Activated CD8-positive, alpha-beta memory T cell treated with anti-CD3 and anti-CD28 coated beads, Interleukin-2, amount 50 U/mL, for 48 hours (primary cell): ENCODE measurements at places on chromosomes 11 and 22.
A peak's percentile ranks its signal among the peaks of the same experiment; 100 is the strongest.

DNA sequence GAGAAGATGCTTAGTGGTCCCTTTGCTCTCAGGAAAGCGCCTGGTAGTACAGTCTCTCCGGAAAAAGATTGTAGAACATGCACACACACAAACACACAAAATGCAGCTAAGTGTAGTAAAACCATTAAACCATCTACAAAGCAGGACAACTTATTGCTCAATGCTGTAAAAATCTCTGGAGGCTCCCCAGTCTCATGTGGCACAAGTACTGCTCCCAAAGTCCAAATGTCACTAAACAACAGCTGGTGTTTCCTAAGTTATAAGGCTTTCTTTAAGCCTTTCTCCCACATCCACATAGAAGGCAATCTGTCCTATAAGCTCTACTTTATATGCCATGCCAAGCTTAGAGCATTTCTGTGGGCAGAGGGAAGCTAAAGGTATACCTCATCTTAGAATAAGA lies 32.9 kb downstream of the CDON start:
- DNase-seq = no peak

- DNase-seq = no peak
Observed at GRCh38 chr22:38733724-38734381, 21.9 kb downstream of the SUN2 start.

DNA sequence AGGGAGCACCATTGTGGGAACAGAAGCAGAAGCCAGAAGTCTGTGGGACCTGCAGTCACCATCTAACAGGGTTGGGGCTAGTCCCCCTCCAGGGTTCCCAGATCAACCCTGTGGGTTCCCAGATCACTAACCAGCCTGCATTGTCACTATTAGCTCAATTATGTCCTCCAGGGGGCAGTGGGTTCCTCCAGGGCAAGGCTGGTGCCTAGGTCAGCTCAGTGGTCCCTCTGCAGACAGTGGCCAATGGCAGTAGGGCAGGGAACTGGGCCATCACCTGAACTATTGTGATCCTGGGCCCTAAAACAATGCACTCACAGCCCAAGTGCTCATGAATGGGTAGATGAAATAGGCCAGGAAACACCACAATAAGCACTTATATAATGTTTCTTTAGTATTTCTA lies 18.8 kb upstream of the PRSS23 start:
- no peak for DNase-seq

GRCh38 chr11:2298795-2299761 lies 2.6 kb downstream of the C11orf21 start:
- DNase-seq = peak; percentile 63

DNA sequence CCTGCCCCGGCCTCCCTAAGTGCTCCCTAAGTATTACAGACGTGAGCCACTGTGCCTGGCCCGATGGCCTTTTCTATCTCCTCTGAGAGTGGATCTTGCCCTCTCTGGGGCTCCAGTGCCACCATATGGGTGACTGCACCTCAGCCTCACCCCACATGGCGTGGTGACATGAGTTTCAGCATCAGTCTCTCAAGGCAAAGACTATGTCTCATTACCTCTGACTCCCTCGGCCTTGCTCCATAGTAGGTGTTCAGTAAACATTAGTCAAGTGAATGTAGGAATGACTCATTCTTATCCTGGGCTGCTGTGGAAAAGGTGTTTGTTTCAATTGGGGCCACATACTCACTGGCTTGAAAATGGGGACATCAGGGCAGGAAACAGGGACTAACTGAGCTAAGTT lies 168.8 kb downstream of the GRIK4 start:
- DNase-seq = no peak

- no peak for DNase-seq
Observed at GRCh38 chr11:27485930-27486773, 13.6 kb upstream of the LGR4 start.

DNA sequence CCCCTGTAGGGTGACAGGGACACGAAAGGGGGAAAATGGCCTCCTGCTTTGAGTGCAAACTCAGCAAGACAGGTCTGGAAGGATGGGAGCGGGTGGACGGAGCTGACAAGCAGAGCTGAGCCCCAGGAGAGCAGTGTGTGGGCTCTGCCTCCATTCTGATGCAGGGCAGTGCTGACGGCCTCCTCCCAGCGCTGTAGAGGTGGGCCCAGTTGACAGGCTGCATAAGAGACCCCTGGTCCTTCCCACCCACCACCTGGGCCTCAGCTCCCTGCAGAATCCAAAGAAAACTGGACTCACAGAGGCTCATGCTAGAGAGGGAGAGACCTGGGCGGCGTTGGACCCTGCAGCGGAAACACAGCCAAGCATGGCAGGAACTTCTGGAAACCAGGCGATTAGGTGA lies 1113.4 kb downstream of the BRD1 start:
- no peak for DNase-seq

- no peak for DNase-seq
Observed at GRCh38 chr11:91707652-91708482, 516.8 kb upstream of the FAT3 start.

GRCh38 chr11:6402061-6402470 lies 11.8 kb downstream of the SMPD1 start:
- DNase-seq = peak; percentile 68

GRCh38 chr11:87110443-87111131 lies 72.9 kb downstream of the TMEM135 start:
- no peak for DNase-seq

DNA sequence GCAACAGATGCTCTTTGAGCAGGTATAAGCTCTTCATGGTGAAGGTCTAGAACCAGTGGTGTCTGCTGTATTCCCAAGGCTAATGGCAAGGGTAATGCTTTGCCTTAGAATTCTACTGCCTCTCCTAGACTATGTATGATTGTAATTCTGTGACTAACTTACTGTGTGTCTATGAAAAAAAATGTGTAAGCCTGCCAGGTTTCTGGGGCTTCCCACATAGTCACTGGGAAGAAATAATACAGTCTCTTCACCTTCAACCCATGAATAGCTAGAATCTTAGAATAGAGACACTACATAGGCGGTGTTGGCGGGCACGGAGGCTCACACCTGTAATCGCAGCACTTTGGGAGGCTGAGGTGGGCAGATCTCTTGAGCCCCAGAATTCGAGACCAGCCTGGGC lies 84.1 kb downstream of the C11orf91 start:
- DNase-seq = no peak

GRCh38 chr11:12901272-12901671 lies 107.8 kb upstream of the RASSF10 start:
- no peak for DNase-seq

DNA sequence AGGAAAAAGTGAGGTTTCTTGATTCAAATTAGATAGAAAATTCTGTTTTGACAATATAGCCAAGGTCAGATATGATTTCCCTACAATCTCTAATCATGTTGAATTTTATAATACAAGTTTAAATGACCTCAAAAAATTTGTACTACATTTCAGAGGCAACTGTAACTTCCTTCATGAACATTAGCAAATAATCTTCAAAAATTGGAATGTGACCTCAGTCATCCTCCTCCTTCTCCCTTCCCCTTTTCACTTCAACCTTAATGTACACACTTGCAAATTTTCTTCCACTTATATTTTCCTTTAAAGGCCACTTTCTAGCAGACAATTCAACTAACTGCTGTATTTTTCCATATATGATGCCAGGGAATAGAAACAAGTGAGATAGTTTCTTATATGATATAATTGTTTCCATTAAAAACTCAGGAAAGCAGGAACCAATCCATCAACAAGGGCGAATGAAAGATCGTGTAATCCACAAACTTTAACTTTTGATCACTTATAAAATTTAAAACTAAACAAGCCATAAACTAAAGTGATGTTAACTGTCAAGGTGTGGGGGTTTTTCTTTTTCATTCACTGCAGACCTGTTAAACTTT lies 60.3 kb downstream of the MAML2 start:
- DNase-seq = no peak

GRCh38 chr11:70606248-70606950 lies 208.1 kb downstream of the CTTN start:
- no peak for DNase-seq

DNA sequence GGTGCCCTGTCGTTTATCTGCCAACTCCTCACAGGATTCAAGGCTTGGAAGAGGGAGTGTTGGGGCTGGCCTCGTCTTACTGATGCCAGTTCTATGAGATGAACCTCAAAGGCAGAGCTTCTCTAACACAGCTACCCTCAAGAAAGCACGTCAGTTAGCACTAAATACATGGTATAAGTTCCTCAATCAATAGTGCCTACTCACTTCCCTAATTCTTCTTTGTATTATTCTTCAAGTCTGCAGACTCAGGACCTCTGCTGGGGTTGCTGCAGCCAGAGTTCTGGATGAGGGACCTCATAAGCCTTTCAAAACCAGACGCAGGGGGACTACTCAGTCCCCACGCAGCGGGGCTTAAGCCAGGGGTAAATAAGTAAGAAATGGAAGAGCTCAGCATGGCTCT lies 118.3 kb downstream of the VPREB1 start:
- DNase-seq = no peak

DNA sequence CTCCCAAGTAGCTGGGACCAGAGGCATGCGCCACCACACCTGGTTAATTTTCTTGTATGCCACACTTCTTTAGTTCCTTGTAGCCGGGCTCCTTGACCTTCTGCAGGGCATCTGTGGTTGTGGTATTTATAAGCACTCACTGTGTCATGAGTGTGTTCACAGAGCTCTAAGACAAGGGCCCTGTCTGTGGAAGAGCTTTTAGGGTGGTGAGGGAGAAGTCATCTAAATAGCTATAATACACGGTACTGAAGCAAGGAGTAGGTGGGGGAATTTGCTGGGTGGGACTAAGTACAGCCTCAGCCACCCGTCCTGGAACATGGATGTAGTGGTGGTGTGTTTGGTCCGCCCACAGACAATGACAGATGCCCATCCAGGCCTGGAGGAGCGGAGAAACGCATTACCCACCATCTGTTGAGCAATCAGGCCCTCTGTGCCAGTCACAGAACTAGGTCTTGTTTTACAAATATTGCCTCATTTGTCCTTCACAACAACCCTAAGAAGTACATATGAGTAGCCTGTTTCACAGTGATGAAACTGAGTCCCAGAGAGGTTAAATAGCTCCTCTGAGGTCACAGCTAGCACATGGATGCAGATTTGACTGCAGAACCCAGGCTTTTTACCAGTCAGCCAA lies 10.1 kb downstream of the ACO2 start:
- no peak for DNase-seq

- no peak for DNase-seq
Observed at GRCh38 chr11:42494459-42494858, 817.3 kb upstream of the API5 start.

- no peak for DNase-seq
Observed at GRCh38 chr22:45197606-45198462, 34.1 kb downstream of the NUP50 start.

GRCh38 chr22:27995801-27996528 lies 76.9 kb upstream of the PITPNB start:
- no peak for DNase-seq

DNA sequence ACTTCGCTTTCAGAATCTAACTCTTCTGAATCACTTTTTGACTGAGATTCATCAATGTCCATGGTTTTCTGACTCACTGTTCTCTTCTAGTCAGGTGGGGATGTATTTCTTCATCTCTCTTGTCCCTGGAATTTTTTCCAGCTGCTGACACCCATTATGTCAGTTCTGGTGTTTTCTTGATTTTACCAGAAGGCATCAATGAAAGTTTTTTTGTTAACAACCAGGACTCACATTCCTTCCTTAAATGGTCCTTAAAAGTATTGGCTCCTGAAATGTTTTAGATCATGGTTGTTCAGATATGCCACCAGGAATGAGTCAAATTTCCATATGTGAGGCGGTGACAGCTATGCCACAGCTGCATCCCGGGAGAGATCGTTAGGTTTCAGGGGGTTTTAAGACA lies 12.9 kb downstream of the MICAL2 start:
- DNase-seq = no peak
